CD8-positive, alpha-beta memory T cell (primary cell): ENCODE measurements at places on chromosomes 2 and 18. TPM values are rescaled to one million over a fixed set of nuclear protein-coding genes. Genes with fewer than 3 reads are reported as not detected.

DNA sequence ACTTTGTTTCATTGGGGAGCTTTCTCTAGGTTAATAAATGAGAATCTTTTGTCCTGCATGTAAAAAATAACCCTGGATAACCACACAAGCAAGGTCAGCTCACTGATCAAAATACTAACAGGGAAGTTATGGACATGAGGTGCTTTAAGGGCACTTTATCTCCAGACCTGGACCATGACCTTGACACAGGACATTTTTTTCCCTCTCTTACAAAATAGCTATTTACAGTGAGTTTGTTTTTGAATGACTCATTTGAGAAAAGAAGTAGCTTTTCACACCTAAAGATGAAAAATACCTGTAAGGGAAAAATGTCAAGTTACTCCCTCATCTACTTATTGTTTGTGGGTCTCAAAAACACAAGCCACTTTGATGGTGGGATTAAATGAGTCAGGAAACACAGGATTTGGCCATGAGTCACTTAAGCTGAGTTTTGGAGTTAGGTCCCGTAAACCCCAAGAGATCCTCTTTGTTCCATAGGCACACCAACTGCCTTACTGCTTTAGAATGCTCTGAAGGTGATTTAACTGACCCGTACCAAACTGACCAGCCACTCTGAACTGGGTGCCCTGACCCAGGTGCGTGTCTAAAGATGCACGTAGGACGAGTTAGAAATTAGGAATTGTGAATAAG is 479.3 kb upstream of the NXPH2 start:
- DNase-seq: no peak
- H3K4me1 ChIP-seq: no peaks in the 10 kb centered on the region
- H3K36me3 ChIP-seq: no peaks in the 10 kb centered on the region
- H3K4me3 ChIP-seq: no peak overlapping the region

GRCh38 chr2:105409717-105410116 is 10.9 kb upstream of the FHL2 start:
- no peaks in the 10 kb centered on the region for H3K36me3 ChIP-seq
- H3K27me3 ChIP-seq: no peaks in the 10 kb centered on the region
- no peak overlapping the region for H3K27ac ChIP-seq
- H3K4me1 ChIP-seq: no peaks in the 10 kb centered on the region

The EGR4 gene
- 0.31 TPM for total RNA-seq

GRCh38 chr2:200091126-200091525 is 135.7 kb downstream of the MAIP1 start:
- DNase-seq: no peak
- H3K36me3 ChIP-seq: no peaks in the 10 kb centered on the region
- H3K27ac ChIP-seq: no peak overlapping the region
- H3K4me3 ChIP-seq: no peak overlapping the region

GRCh38 chr18:12777500-12777944 is 74.7 kb downstream of the PSMG2 start:
- H3K27ac ChIP-seq: no peak overlapping the region
- H3K4me3 ChIP-seq: no peak overlapping the region
- no peak for DNase-seq
- H3K4me1 ChIP-seq: no peaks in the 10 kb centered on the region

GRCh38 chr2:150644298-150645067 is 157.0 kb upstream of the RND3 start:
- H3K27me3 ChIP-seq: no peaks in the 10 kb centered on the region
- no peak overlapping the region for H3K4me3 ChIP-seq
- H3K36me3 ChIP-seq: no peaks in the 10 kb centered on the region

GRCh38 chr2:228064796-228065315 is 116.6 kb downstream of the SPHKAP start:
- H3K27ac ChIP-seq: no peak overlapping the region
- no peaks in the 10 kb centered on the region for H3K4me1 ChIP-seq
- H3K4me3 ChIP-seq: no peak overlapping the region
- H3K36me3 ChIP-seq: no peaks in the 10 kb centered on the region

- H3K27me3 ChIP-seq: no peaks in the 10 kb centered on the region
- no peaks in the 10 kb centered on the region for H3K4me1 ChIP-seq
- no peak for DNase-seq
- H3K27ac ChIP-seq: no peak overlapping the region
- H3K36me3 ChIP-seq: no peaks in the 10 kb centered on the region
- H3K4me3 ChIP-seq: no peak overlapping the region
Observed at GRCh38 chr18:59065684-59066083, 74.0 kb upstream of the SEC11C start.

The DUSP11 gene
- total RNA-seq: 34.4 TPM

GRCh38 chr18:27226556-27227075 is 41.5 kb upstream of the CHST9 start:
- no peak overlapping the region for H3K4me3 ChIP-seq
- no peak overlapping the region for H3K27ac ChIP-seq
- DNase-seq: no peak
- no peaks in the 10 kb centered on the region for H3K4me1 ChIP-seq
- no peaks in the 10 kb centered on the region for H3K27me3 ChIP-seq

The SIX2 gene
- 0.09 TPM for total RNA-seq

GRCh38 chr2:149363958-149364357 is 33.6 kb downstream of the LYPD6 start:
- no peaks in the 10 kb centered on the region for H3K36me3 ChIP-seq
- H3K4me3 ChIP-seq: no peak overlapping the region
- H3K27me3 ChIP-seq: no peaks in the 10 kb centered on the region
- H3K4me1 ChIP-seq: no peaks in the 10 kb centered on the region
- no peak overlapping the region for H3K27ac ChIP-seq
- no peak for DNase-seq

- H3K27me3 ChIP-seq: no peaks in the 10 kb centered on the region
- H3K4me3 ChIP-seq: no peak overlapping the region
- no peak overlapping the region for H3K27ac ChIP-seq
- H3K4me1 ChIP-seq: no peaks in the 10 kb centered on the region
- DNase-seq: no peak
Observed at GRCh38 chr18:67582488-67582887, 66.0 kb upstream of the DSEL start.

DNA sequence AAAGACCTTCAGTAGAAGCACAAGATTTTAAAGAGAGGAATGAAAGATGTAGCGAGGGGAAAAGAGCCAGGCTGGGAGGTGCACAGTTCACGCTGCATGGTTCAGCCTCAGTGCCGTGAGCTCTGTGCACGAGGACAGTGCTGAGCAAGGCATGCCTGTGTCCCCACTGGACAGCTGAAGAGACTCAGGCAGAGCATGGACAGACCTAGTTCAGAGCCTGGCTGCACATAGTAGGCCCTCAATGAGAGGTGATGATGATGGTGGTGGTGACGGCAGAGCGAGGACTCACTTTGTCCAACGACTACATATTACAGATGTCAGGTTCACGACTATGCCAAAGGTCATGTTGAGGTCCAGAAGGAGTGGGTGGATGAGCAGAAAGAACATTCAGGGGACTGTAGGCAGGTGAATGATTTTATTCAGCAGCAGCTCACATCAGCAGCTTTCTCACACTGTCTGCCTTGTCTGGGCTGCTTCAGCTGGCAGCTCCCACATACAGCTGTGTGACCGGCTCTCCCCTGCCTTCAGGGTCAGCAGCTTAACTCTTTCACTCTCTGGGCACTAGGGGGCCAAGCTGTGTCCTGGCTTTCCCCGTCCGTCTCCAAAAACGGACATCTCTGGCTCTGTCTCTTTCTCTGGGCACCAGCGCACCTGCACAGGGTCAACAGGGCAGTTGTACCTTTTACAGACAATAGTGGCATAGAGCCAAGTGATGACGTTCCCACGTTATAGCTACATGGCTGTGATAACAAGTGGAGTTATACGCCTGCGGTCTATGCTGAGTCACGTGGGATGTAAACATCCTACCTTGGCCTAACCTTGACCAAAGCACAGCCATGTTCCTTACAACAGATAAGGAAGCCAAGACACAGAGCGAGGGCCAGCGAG is 128.8 kb upstream of the MSH6 start:
- H3K4me3 ChIP-seq: no peak overlapping the region
- H3K27ac ChIP-seq: no peak overlapping the region
- DNase-seq: no peak
- no peaks in the 10 kb centered on the region for H3K27me3 ChIP-seq
- no peaks in the 10 kb centered on the region for H3K4me1 ChIP-seq
- no peaks in the 10 kb centered on the region for H3K36me3 ChIP-seq

DNA sequence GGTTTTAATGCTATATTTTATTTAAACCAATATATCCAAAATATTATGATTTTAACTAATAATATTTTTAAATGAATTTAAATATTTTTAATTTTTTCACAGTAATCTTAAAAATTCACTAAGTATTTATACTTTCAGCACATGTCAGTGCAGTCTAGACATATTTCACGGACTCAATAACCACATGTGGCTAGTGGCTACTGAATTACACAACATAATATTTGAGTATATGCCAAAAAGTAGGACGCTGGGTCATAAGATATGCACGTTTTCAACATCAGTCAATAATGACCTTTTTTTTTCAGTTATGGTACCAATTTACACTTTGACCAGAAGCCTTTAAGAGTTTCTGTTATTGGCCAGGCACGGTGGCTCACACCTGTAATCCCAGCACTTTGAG is 117.7 kb downstream of the GFPT1 start:
- H3K27me3 ChIP-seq: no peaks in the 10 kb centered on the region
- H3K4me3 ChIP-seq: no peak overlapping the region
- no peaks in the 10 kb centered on the region for H3K36me3 ChIP-seq
- H3K4me1 ChIP-seq: no peaks in the 10 kb centered on the region
- H3K27ac ChIP-seq: no peak overlapping the region

The SERPINB7 gene
- total RNA-seq: not detected

The CNGA3 gene
- total RNA-seq: not detected

DNA sequence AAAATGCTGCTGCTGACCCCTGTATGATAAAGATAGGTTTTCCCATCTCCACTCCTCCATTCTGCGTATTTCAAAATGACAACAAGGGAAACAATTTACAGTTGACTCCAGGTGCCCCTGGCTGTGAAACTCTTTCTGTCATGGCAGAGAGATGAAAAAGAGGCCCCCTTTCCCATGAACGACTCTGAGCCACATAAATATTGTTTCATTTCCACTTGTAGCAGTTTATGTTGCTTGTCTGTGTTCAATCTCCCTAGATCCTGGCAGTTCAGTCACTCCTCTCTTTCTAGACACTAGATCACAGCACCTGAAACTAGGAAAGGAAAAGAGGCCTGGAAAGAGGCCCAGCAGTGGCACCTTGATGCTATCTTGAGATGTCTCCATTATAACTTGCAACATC is 121.0 kb upstream of the ZNF521 start:
- H3K36me3 ChIP-seq: no peaks in the 10 kb centered on the region
- H3K4me1 ChIP-seq: no peaks in the 10 kb centered on the region
- no peak for DNase-seq
- H3K4me3 ChIP-seq: no peak overlapping the region
- H3K27me3 ChIP-seq: no peaks in the 10 kb centered on the region
- H3K27ac ChIP-seq: no peak overlapping the region

- H3K36me3 ChIP-seq: no peaks in the 10 kb centered on the region
- no peak overlapping the region for H3K27ac ChIP-seq
- no peak for DNase-seq
- H3K27me3 ChIP-seq: no peaks in the 10 kb centered on the region
Observed at GRCh38 chr2:8756716-8757115, 74.9 kb downstream of the ID2 start.

DNA sequence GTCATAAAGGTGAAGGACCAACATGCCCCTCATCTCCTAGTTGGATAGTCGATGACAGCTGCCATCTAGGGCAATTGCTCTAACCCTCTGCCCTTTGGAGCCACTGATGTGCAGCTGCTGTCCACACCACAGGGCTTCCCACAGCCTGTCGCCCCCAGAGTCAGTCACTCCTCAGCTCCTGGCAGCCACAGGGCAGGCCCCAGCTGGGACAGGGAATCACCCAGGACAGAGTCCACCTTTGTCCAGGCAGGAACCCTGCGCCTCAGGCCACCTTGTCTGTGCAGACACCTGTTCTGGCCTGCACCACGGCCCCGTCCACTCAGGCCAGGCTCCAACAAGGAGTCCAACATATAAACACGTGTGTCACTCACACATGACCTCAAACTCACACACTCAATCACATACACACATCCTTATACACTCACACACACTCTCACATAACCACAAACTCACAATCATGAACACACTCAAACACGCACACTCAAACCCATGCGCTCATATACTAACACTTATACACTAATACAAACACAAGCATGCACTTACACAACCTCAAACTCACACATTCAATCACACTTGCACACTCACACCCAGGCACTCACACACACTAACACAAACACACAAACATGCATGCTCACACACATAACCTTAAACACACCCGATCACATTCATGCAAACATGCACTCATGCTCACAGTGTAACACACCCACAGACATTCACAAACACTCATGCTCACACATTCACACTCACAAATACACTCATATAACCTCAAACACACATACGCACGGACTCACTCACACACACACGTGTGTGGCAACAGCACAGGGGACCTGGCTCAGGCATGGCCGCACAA is 29.7 kb downstream of the HDAC4 start:
- peak; percentile 41 for DNase-seq
- no peaks in the 10 kb centered on the region for H3K36me3 ChIP-seq
- H3K27me3 ChIP-seq: no peaks in the 10 kb centered on the region
- H3K27ac ChIP-seq: no peak overlapping the region

The BOLL gene
- total RNA-seq: not detected
